PC-3 (cell line): ENCODE measurements at places on chromosomes 6 and 20. TPM values are rescaled to one million over a fixed set of nuclear protein-coding genes. Genes with fewer than 3 reads are reported as not detected.

Gene COL12A1
- 24.2 and 41.2 TPM in 2 replicates for total RNA-seq

Gene DEFB114
- not detected in 2 replicates for total RNA-seq

Gene SIM1
- not detected in 2 replicates for total RNA-seq

Gene CCHCR1
- total RNA-seq, result 31.3 and 40.0 TPM in 2 replicates

Gene CRISP3
- not detected in 2 replicates for total RNA-seq

Gene SOX18
- 1.1 and 1.5 TPM in 2 replicates for total RNA-seq
